ENCODE measurements at places on chromosomes 7 and 10.
A peak's percentile ranks its signal among the peaks of the same experiment; 100 is the strongest.

DNA sequence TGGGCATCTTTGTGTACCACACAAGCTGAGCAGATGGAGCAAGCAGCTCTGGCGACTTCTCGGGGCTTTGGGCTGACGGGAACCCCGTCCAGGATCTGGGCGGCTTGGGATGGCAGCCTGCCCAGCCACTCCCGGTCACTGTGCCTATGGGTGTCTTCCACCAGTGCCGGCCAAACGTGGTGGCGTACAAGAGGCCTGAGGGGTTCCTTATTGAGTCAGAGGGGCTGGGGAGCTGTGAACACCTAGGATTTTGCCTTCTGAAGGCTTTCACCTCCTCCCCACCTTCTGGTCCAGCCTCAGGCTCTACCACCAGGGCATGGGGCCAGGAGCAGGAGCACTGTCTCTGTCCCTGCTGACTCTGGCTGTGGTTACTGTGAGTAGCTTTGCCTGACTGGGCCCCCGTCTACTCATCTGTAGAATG is 71.8 kb upstream of the PPIF start:
- DNase-seq: no peak

DNA sequence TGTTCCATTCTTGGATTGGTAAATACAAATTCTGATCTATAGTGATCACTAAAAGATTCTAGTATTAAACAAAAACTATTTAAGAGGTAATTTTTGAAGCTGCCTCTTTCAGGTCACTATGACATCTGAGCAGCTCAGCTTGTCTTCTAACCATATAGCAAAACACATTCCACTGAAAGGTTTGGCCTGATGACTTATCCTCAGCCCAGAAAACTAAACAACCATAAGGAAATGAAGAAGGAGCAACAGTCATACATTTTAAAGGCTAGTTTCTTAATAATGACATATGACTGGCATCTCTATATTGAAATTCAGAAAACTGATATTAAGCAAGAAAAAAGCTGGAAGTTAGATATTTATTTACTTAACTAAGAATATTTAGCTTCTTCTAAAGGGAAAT is 24.6 kb downstream of the NT5C2 start:
- DNase-seq: no peak

DNA sequence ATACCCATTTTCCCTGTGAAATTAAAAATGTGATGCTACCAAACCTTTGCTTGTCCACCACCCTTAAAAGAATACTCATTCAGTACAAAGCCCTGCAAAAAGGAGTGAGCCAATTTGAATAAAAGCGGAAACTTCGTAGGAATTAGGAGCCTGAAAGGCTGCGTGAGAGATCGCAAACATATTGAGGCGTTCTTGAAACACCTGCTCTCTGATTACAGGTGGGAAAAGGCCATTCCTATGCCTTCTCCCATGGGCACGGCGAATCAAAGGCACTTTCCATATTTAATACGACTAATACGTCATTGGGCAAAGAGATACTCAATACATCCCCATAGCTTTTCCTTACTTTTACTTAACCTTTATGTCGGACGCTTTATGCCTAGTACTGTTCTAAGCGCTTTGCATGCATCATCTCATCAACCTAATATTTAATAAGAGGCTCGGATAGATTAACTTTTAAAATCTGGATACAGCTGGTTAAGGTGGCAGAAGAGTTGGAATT is 30.9 kb upstream of the KMT2E start:
- no peak for DNase-seq

DNA sequence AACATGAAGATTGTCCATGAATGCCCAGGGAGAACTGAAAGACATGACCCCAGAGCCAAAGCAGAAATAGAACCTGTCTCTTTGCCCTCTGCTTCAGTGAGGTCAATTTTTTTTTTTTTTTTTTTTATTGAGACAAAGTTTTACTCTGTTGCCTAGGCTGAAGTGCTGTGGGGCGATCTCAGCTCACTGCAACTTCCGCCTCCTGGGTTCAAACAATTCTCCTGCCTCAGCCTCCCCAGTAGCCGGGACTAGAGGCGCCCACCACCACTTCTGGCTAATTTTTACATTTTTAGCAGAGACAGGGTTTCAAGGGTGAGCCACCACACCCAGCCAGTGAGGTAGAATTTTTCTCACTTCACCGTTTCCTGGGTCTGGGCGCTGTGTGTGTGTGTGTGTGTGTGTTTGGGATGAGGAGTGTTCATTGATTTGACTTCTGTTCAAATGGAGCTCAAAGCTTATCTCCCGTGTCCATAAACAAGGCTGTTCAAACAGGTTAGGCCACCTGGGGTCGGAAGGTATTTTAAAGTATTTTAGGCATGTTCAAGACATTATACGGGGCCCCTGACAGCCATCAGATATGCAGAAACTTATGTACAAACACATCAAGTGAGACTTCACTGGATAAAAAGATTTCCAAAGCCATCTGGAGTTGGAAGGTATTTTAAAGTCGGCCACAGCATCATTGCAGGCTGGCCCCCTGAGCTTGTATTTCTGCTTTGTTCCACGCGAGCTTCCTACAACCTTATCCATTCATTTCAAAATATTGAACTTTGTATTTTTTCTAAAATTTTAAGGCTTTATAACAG is 93.8 kb downstream of the MAP3K8 start:
- DNase-seq: no peak

GRCh38 chr10:124696446-124697392 is 47.5 kb downstream of the FAM53B start:
- DNase-seq: no peak

DNA sequence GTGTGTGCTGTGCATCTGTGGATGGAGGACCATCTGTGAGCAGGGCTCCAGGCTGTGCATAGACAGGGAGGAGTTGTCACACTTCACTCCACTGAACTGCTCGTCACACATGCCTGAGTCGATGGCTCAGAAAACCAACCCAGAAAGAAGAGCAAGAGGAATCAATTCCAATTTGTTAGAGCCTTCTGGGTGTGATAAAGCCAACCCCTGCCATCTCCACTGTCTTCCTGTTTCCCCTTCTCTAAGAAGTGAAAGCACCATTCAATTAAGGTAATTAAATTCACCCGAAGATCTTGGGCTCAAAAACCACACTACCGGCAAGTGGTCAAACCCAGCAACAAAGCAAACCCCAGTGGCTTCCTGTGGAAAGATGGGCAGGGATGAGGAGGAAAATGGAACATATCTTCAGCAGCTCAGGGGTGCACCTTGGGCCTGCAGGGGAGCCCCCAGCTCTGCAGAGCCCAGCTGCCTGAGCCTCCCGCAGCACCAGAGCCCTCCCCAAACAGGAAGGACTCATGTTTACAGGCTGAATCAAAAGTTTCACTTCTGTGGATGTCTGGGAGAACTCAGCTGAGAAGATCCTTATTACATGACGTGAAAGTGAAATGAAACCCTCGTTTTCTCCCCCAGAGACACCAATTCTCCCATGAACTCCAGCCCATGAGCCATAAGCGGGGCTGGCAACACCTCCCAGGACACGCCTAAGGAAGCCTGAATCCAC is 10.9 kb downstream of the C10orf71 start:
- no peak for DNase-seq

DNA sequence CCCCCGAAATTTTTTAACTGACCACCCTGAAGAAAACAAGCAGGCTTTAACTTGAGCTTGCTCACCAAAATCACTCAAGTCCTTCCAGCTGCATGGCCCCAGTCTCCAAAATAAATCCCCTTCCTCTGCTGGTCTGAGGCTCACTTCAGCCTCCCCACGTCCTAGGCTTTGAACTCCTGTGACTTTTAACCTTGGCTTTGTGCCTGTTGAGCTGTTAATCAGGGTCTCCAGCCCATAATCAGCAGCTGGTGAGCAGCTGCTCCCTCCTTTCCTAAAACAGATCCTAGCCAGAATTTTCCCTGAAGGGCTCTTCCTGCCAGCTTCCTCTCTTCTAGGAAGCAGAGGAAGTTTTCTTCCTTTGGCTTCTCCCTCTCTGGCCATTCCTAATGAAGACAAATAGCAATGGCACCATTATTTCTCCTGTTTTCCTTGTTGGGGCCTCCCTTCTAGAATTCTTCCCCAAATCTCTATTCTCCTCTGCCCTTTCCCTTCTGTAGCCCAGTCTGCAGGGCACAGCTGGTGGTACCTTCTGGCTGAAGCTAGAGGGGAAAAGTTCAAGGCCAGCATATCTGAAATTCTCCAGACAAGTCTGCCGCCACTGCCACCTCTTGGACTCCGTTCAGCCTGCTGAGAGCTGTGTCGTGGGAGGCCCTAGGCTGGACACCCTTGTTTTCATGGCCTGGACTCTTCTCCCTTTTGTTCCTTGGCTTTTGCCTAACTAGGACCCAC is 152.1 kb downstream of the NOC3L start:
- no peak for DNase-seq

GRCh38 chr10:72605122-72605521 is 20.8 kb downstream of the MICU1 start:
- no peak for DNase-seq

GRCh38 chr10:80596391-80597257 is 58.9 kb downstream of the SH2D4B start:
- DNase-seq: no peak

GRCh38 chr10:16887565-16887964 is 70.3 kb upstream of the RSU1 start:
- no peak for DNase-seq

- DNase-seq: no peak
Measured at GRCh38 chr10:71719042-71719441, 536 bp downstream of the C10orf105 start.

DNA sequence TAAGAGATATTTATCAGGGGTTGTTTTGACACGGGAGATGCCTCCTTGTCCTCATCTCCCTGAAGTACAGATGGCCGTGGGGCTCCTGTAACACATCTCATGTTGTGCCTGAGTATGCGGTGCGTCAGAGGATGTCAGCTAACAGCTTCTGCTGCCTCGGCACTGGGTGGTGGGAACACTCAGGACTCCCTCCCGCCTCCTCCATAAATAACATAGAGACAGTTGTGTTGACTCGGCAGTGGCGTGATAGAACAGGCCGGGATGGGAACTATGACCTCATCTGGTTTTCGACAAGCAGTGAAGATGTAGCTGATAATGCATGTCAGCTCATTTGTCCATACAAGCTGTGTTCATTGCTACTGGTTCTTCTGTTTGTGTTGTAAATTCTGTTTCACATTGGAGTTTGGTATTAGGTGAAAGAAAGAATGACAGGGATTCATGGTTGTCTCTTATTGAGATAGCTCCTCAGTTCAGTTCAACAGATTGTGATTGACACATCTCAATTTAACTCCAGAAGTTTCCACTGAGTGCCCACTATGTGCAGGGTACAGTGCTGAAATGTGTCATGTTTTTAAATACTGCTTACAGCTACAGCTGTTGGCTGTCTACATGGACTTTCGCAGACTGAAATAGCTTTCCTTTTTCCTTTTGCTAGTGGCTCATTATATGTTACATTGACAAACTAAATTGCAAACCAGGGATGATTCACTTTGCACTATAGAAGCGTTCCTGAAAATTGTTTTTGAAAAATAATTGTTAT is 87.4 kb downstream of the CHN2 start:
- peak; percentile 51 for DNase-seq

GRCh38 chr10:124339119-124340032 is 79.3 kb downstream of the OAT start:
- DNase-seq: no peak

GRCh38 chr10:108450280-108450679 is 1285.8 kb upstream of the SORCS1 start:
- DNase-seq: no peak

- DNase-seq: no peak
Measured at GRCh38 chr10:77975086-77975666, 48.6 kb upstream of the DLG5 start.

- DNase-seq: no peak
Measured at GRCh38 chr10:18533896-18534295, 117.5 kb downstream of the NSUN6 start.

- no peak for DNase-seq
Measured at GRCh38 chr10:14736600-14737081, 38.1 kb downstream of the FAM107B start.

DNA sequence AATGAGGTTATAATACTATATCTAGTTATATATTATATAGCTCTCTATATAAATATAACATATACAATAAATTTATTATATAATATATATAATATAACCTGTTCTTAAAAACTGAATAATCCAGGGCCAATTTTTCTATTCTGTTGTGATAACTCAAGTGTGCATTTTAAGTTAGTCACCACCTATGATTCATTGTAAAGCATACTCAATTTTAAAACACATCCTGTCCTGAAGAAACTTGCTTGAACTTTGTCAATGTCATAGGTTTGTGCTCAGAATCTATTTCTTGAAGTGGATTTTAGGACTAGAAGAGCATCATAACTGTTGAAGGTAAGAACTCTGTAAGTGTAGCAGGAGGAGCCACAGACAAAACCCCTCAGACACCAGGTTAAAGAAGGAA is 1209.8 kb downstream of the REEP3 start:
- DNase-seq: no peak

DNA sequence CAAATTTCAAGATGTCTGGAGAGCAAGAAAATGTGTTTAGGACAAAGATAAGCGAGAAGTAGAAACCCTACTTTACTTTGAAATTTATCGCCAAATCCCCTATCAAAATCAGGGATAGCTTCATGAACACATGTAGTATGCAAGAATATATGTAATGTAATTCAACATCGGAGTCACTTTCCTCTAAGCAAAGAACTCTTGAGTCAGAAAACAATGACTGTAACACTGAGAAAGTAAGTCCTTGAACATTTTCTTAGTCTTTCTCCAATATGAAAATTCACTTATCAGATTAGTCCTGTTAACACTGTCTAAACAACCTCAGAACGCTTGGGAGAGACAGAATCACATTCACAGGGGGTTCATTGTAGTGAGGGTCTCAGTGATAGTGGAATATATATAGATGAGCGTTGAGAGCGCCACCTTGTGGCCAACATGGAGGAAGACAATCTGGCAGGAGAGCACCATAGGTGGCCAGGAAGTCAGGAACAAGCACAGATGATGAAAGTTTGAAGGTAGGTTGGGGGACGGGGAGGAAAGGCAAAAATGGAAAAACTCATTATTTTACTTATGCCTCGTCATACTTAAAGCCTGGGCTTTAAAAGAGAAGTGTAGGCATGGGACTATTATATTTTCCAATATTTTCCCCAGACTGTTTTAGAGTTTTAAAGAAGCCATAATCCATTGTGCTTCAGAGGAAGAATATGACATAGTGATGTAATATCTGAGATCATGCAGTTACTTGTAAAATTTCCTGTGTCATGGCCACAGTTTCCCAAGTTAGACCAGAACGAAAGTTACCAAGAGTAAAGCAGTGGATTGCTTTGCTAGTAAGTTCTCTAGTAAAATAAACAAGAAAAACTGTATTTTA is 115.5 kb upstream of the GNAI1 start:
- no peak for DNase-seq

- no peak for DNase-seq
Measured at GRCh38 chr7:20741801-20742200, 44.9 kb downstream of the SP8 start.

Data from NCI-H1417 treated with DMSO at 0.1 percent for 48 hours (cell line).